ENCODE measurements at places on chromosomes 1 and 21.

- no peak for DNase-seq
These were observed 54.1 kb downstream of the RIPK4 start for GRCh38 chr21:41712730-41713129.

GRCh38 chr1:37479255-37480124, 5.1 kb downstream of the ZC3H12A start:
- DNase-seq: peak; percentile 93

DNA sequence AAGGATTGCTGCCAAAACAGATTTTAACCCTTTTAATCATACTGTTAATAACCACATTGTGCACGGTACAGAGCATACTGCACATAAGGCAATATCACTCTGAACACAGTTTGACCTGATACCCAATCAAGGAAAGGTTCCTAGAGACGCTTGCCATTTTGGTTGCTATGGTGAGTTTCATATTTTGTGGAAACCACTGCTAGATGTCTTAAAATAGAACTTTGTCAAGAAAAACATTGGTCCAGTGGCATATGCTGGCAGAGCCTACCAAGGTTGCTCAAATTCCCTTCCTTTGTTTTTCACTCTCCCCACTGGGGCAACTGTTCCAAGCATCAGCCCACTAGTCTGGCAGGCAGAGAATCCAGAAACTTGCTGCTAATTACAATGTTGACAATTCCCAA, 114.8 kb upstream of the DPYD start:
- no peak for DNase-seq

DNA sequence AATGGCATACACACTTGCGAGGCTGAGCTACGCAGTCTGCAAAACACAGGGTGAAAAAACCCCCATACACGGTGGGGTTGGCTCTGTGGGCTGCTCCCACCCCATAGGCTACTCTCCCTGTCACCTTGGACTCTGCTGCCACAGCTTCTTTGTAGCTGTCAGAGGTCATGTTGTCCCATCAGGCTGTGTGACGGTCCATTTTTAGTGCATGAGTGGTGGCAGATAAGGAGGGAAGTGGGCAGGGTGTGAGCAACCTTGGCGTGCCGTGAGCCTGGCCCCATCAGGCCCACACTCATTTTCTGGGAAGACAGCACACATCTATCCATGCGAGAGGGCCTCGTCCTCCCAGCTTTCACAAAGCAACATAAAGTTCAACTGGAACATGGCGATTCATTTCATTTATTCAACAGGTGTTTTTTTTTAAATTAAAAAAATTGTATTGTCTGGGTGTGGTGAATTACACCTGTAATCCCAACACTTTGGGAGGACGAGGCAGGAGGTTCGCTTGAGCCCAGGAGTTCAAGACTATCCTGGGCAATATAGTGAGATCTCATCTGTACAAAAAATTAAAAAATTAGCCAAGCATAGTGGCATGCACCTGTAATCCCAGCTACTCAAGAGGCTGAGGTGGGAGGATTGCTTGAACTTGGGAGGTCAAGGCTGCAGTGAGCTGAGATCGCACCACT, 9.5 kb downstream of the GPR137B start:
- no peak for DNase-seq

GRCh38 chr1:30081379-30082102, 641.8 kb downstream of the MATN1 start:
- no peak for DNase-seq

- DNase-seq: no peak
These were observed 19.8 kb upstream of the HPDL start for GRCh38 chr1:45306905-45307304.

DNA sequence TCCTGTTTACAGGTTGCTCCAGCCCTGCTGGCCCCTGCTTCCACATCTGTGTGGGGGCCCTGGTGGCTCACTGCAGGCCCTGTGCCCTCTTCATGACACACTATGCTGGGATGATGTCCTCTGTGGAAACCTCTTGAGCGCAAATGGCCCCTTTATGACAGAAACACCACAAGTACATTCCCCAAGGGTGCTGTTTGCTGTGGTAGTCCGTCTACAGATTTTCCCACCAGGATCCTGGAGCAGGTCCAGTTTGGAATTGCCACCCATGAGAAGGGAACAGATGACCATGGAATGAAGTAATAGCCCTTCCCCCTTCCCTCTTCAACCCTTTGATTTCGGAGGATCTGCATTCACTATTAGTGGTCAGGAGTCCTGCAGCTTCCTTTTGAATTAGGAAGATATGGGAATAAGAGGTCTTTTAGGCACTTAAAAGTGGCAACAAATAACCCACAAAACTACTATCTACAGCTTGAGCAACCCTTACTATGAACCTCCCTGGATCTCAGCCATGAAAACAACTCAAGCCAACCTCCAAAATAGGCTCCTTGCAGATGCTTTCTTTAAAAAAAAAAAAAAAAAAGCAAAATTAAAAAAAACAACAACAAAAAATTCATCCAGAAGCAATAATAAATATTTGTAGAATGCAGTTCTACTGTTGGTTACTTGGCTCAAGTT, 121.9 kb upstream of the TSPAN2 start:
- DNase-seq: no peak

Data from kidney glomerular epithelial cell (primary cell).